Fibroblast of the aortic adventitia (primary cell): ENCODE measurements at places on chromosomes 7 and 10.

- DNase-seq: no peak
Measured at GRCh38 chr10:97007417-97007816, 175.3 kb downstream of the LCOR start.

DNA sequence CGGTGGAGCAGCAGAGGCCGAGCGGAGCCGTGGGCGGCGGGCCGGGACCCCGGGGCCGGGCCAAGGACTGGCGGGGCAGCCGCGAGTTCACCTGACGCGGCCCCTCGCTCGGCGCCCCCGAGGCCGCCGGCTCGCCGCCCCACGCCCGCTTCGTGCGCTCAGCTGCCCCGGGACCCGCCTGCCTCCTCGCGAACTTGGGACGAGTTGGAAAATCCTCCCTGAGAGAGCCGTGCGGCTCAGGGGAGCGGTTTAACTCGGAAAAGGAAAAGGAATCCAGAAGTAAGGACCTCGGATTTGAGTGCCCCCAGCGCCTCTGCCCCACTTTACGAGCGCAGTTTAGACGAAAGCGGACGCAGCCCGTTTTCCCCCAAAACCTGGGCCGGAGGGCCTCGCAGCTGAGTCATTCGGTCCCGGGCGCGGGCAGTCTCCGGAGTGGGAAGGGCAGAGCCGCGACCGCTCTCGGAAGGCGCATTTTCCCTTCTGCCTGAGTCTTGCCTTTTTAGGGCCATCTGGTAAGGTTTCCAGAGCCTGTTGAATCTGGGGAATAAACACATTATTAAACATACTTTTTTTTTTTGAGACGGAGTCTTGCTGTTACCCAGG is 744 bp downstream of the CREM start:
- peak; percentile 64 for DNase-seq

- DNase-seq: no peak
Measured at GRCh38 chr10:10149899-10150298, 867.8 kb upstream of the CELF2 start.

GRCh38 chr10:52453501-52453900 is 139.4 kb downstream of the DKK1 start:
- no peak for DNase-seq

DNA sequence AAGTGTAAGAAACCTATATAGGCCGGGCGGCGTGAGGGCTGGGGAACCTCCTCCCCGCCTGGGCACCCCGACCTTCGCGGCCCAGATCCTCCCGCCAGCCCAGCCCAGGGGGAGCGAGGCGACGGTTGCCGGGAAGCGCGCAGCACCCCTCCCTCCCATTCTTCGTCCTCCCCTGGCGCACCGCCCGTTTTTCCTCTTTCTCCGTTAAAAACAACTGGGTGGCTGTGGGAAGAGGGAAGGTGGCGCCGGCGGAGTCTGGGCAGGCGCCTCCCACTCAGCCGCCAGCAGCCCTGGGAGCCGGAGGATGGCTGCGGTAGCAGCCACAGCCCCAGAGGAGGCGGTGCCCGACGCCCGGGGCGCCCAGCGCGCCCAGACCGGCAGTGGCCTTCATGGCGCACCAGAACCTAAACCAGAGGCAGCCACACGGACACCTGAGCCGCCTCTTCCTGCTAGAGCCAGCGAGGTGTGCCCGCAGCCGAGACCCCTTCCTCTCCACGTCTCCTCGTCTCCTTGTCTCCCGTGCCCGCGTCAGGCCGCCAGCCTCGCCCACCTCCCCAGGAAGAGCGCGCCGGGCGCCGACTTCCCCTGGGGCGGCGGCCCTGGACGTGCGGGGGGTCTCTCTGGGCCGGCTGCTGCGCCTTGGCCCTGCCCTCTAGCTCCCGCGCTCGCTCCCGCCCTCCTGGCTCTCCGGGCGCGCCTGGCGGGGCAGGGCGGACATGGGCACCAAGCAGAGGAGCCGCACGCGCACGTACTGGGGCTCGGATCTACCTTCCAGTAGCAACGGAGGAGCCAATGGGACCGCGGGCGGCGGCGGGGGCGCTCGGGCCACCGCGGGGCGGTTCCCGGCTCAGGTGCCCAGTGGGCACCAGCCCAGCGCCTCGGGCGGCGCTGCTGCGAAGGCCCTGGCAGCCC is 32.8 kb upstream of the SFTPD start:
- DNase-seq: peak; percentile 4
